Effector memory CD8-positive, alpha-beta T cell (primary cell): ENCODE measurements at places on chromosomes 11 and 22.

DNA sequence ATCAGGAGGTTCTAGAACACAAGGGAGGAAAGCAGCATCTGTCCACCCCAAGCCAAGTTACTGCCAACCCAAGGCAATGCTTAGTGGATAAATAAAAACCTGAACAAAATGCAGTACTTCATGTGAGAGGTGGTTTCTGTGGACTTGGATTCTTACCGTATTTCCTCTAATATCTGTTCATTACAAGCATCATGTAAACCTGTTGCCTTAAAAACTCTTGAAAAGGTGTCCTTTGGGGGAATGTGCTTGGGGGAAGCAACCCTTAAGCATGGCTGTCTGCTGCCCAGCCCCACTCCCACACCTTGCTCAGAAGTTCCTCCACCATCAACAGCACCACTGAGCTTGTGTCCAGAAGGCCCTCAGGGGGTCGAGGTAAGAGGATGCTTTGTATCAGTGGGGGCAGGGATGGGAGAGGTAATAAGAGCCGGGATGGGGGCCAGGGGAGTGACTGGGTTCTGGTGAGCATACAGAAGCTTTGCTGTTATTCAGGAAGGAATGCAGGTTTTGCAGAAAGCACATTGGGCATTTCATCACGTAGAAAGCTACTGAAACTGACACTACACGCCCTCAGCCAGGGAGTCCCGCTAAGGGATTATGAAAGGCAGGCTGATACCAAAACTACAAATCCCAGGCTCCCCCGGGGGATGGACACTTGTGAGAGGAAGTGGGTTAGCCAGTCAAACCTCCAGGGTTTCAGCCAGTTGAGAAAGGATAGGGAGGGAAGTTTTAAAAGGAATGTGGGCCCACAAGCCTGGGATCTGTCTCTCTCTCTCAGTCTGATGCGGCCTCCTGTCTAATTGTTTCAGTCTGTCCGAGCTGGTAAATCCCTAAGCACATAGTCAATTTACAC, 52.0 kb downstream of the KCNJ1 start:
- no peak for DNase-seq

DNA sequence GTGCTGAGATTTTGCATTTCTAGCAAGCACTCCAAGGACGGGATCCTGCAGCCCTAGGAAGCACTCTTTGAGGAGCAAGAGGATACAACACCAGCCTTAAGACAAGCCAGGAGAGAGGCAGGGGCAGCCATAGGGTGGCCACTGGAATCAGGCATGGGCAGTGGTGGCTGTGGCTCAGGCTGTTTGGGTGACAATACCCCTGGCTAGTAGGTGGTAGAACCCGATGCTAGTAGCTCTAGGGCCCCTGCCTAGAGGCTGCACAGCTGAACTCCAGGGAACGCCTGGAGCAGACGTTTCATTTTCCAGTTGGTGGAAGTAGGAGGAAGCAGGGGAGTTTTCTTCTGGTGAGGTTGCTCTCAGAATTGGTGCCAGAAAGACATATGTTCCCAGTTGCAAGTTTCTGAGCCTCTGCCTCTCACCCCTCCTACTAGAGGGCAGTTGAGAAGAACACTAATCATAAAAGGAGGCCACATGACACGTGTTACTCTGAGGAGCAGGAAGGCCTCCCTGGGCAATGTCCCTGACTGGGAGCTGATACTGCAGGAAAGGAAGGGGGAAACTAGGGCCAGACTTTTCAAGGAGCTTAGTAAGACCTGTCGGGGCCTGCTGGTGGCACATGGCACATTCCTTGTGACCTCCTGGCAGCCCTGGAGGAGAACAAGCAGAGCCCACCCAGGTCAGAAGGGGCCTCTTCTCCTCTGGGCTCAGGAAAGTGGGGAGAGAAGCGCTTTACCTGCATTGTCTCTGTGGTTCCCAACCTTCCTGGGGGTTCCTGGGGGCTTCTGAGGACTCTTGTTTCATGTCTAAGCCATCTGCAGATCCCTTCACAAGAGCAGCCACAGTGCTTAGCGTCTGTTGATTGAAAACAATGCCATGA, 56.6 kb upstream of the DRD2 start:
- no peak for DNase-seq

DNA sequence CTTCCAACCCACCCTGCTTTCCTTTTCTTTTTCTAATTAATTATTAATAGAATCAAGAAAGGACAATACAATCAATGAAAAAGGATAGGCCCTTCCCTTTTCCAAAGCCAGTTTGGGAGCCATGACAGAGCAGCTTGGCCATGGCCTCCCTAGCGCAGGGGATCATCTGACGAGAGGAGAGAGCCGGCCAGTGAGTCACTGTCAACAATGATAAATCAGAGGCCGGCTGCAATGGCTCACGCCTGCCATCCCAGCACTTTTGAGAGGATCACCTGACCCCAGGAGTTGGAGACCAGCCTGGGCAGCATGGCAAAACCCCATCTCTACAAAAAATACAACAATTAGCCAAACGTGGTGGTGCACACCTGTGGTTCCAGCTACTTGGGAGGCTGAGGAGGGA, 27.5 kb upstream of the KRTAP5-7 start:
- DNase-seq: no peak

DNA sequence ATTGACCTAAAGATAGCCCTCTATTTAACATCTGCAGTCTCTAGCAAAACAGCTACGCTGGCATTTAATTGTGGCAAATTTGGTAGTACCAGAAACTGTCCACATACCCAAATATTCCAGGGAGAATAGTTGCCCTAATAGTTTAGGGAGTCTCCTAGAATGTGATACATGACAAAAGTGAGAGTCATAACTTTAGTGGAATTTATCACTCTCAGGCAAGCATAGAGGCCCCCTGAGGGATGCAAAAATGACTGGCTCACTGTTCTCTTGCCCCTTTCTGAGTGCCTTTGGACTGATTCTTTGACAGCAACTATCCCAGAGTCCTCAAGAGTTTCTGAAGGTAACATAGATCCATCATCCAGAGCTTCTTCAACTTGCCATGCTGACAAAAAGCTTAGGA, 2.3 kb upstream of the OR51B4 start:
- no peak for DNase-seq

GRCh38 chr11:70650075-70650909, 252.0 kb downstream of the CTTN start:
- DNase-seq: peak; percentile 5

- no peak for DNase-seq
Measured at GRCh38 chr11:116046127-116046526, 541.9 kb upstream of the CADM1 start.

DNA sequence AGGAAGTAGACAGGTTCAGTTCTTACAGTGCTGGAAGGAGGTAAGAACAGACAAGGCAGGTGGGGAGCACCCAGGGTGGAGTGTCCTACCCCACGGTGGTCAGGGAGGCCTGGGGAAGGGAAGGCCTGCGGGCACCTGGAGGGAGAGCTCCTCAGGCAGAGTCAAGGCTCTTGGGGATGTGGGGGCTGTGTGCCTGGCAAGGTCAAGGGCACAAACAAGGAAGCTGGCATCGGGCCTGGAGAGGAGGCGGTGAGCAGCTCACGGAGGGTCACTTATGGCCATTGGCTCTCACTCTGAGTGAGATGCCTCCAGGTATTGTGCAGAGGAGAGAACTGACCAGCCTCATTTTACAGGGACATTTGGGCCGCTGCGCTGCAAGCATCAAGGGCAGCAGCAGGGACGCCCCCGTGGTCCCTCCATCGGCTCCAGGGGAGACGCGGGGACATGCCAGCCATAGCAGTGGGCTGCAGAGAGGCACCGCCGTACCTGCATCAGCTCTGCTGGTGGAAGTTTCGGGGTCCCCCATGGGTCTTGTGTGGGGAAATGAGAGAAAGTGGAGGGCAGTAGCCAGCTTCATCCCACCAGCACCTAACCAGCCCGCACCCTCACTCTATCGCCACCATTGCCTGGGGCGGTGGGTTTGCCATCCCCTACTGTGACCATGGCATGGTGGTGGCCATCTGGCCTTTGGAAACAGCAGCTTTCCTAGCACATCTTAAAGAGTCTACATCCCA, 37.5 kb upstream of the RTL6 start:
- DNase-seq: no peak

DNA sequence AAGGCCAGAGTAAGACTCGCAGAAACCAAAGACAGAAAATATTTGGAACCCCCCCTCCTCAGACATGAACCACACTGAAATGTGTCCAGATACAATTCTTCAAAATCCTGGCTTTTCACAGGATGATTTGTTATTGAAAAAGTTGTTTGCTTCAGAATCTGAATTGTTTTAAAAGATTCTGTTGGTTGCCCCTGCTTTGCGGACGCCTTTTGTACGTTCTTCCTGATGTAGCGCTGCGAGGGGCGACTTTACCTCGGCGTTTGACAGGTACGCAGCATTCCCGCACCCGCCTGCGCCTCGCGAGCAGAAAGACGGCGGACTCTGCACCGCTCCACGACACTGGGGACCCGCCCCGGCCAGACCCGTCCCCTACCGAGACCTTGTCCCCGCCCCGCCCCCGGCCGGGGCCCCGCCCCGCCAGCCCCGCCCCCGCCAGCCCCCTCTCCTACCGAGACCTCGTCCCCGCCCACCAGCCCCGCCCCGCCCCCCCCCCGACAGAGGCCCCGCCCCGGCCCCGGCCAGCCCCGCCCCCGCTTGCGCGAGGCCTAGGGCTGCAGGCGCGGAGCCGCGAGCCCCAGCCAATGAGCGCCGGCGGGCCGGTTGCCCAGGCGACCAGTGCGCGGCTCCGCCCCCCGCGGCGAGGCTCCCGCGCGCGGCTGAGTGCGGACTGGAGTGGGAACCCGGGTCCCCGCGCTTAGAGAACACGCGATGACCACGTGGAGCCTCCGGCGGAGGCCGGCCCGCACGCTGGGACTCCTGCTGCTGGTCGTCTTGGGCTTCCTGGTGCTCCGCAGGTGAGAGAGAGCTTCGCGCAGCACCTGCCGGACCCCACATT, at the start of gene GLB1L2:
Gene GLB1L2, plus strand, starts transcription at position 635 of the 835 bp plus-strand sequence. Its CDS starts 74 bp downstream, at position 709.
- DNase-seq: peak; percentile 73

DNA sequence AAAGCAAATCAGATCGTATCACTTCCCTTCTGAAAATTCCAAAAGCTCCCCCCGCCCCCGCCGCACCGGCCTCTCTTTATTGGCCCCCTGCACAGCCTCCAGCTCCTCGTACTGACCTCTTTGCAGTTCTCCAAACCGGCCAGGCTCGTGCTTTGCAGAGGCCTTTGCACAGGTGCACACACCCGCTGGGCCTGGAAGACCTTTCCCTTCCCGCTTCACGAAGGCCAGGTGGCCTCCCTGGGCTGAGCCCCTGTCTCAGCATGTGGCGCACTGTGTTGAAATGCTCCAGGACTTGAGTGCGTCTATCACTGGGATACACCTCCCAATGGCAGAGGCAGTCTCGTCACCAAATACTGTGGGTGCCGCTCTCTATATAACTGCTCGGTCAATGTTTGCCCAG, 13.2 kb upstream of the ADA2 start:
- DNase-seq: no peak

DNA sequence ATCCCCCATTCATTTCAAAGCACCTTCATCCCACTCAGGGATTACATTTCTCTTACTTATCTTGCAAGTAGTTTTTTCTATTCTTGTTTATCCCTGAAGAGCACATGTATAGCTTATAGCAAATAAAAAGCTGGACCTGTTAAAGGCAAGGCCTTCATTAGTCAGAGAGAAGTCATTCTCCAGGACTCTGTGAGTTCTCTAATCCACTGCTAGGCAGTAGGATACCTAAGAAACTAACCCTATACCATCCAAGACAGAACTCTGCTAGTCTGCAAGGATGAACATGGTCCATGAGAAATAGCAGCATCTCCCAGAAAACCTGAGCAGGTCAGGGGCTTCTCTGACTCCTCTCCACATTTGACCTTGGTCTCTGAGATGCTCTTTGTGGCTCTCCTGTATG, 104.5 kb downstream of the KIRREL3 start:
- no peak for DNase-seq

GRCh38 chr11:43138621-43139140, 173.1 kb upstream of the API5 start:
- no peak for DNase-seq

- no peak for DNase-seq
Measured at GRCh38 chr11:20362481-20362880, 1.0 kb upstream of the HTATIP2 start.
